ENCODE measurements at places on chromosomes 5 and 9.

GRCh38 chr9:127703289-127703946 is 3.4 kb upstream of the CFAP157 start:
- no peak for DNase-seq

DNA sequence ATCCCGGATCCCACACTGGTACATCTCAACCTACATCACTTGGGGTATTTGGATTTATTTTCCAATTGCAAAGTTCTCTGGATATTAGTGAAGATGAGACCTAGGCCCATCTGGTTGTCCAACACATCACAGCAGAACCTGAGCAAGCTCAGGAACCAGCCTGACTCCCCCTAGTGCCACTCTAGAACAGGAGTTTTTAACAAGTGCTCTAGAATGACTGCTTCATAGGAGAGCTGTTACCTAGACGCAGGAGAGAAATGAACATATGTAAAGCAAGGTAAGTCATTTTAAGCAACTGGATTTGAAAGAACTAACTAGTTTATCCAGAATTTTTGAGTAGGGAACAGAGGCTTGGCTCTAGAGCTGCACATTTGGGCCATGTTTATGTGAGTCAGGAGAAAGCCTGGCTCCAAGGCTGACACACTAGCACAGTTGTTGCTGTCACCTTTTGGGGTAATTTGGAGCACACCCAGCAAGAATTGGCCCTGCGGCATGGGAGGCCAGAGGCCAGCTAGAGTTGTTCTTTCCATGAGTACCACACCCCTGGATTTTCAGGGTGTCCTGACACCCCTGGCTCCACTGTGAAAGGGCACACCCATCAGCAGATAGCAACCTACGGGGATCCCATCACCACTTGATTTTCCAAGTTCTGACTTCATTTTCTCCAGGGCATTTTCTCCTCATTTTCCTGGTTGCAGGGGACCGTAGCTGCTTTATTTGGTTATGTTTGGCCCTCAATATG is 110.9 kb upstream of the LPAR1 start:
- no peak for DNase-seq

- DNase-seq, result no peak
Observed at GRCh38 chr5:79108086-79108485, 3.5 kb upstream of the BHMT start.

DNA sequence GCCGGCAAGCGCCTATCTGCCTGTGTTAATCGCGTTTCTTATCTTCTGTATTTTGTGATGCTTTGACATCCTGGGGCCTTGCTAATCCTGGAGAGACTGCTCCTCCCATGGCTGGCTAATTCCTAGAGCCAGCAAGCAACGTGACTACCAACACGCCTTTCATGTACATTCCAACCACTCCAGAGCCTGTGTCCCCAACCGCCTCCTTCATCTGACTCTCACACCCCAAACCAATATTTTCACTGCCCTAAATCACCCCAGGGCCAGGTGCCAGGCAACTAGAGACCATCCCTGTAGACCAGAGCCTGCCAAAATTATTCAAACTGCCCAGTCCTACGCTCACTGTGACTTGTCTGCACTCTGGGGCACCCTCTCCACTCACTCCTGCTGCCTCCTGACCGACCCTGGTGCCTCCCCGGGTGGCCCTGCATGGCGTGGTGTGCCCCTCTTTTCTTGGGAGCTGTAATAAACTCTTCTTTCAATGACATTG is 50.5 kb upstream of the COL5A1 start:
- DNase-seq, result no peak

DNA sequence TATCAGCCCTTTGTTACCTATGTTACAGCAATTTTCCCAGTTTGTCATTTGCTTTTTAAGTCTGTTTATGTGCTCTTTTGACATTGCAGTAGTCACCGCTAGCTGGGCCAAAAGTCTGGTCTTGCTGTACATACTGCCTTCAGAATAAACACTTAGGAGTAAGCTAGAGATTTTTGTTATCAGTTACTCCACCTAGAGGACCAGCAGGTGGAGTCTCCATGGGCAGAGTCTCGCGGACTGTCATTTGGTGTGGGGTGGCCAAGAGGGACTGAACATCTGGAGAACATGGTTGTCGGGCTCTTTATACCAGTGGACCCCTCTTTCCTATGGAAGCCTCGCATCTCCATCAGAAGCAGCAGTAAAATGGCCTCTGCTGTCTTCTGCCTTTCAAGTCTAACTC is 10.8 kb upstream of the MGAT1 start:
- DNase-seq, result no peak

DNA sequence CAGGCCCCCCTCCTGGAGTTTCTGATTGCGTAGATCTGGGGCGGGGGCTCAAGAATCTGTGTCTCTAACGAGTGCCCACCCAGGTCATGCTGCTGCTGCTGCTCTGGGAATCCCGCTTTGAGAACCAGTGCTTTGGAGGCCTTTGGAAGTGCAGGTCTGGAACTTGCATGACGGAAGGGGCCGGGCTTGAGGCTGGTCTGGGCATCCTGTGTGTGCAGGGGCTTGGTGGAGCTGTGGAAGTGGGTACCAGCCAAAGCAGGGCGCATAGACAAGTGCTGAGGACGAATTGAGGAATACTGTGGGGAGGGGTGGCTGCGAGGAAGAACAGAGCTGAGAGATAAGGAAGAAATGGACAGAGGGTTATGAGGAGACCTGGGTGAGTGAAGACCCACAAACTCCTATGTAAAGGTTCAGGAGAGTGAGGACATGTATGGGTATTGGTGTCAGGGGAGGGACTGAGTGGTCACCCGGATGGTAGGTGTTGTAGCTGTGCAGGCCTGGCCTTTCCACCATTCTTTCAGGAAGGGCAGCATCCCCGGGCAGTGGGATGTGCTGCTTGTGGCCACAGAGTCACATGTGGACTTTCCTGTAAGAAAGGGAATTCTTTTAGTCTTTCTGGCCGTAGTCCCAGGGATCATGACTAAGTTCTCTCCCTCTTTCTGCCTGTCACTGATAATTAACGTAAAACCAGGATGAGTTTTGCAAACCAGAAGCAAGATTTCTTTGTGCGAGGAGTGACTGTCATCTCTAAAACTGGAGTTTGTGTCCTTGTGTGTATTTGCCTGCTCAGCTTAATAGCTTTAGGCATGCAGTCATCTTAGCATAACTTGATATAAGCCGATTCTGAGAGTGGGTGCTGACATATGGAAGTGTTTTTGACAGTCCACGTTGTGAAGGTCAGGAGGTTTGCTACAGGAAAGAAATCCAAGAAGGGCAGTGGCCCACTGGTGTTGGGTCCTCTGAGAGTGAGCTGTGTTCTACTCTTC is 43.3 kb upstream of the TJP2 start:
- DNase-seq, result no peak

DNA sequence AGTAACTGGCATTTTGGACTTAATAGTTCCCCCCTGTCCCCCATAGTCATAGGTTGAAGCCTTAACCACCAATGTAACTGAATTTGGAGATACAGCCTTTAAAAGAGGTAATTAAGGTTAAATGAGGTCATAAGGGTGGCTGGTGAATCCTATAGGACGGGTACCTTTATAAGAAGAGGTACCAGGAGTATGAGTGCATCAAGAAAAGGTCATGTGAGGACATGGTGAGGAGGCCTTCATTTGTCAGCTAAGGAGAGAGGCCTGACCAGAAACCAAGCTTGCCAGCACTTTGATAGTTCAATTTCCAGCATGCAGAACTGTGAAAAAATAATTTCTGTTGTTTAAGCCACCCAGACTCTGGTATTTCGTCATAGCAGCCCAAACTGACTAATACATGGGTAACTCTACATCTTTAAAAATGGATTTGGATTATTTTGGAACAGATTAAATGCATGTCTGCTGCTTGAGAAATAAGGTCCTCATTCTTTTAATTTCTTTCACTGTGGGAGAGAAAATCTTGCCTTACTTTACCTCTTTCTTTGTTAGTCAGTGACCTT is 9.7 kb downstream of the RASA1 start:
- DNase-seq, result no peak

GRCh38 chr9:113148781-113149510 is 1.9 kb upstream of the SLC31A2 start:
- DNase-seq, result no peak

DNA sequence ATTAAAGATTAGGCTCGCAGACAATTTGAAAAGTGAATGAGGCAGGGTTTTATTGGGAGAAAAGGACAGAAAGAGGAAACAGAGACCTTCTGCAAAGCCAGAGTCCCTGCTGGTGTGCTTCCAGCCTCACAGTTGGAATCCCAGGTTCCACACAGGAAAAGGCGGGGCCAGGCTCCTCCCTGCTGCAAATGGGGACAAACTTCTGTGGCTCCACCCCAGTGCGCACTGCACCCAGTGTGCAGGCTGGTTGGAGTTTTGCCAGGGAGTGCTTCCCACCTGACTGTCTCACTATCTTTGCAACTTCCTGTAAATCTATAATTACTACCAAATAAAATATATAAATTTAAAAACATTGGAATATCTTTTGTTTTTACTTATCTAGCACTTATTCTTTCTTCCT is 386.0 kb upstream of the GRIN3A start:
- no peak for DNase-seq

DNA sequence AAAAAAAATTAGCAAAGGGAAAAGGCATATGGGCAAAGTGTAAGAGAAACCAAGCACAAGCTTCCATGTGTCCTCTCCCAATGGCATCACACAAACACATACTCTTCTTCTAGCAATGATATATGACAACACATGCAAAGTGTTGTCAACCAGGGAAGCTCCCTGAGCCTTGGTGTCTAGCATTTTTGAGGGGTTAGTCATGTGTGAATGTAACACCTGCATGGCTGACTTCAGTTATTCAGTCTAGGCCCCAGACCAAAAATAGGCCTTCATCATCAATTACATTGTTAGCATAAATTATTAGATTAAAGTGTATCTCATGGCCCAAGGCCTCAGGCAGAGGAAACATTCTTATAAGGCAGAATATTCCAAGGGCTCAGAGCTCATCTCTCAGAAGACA is 450.0 kb downstream of the TLE1 start:
- DNase-seq, result no peak

GRCh38 chr5:179836225-179837019 is 15.7 kb downstream of the SQSTM1 start:
- DNase-seq, result peak; percentile 84

DNA sequence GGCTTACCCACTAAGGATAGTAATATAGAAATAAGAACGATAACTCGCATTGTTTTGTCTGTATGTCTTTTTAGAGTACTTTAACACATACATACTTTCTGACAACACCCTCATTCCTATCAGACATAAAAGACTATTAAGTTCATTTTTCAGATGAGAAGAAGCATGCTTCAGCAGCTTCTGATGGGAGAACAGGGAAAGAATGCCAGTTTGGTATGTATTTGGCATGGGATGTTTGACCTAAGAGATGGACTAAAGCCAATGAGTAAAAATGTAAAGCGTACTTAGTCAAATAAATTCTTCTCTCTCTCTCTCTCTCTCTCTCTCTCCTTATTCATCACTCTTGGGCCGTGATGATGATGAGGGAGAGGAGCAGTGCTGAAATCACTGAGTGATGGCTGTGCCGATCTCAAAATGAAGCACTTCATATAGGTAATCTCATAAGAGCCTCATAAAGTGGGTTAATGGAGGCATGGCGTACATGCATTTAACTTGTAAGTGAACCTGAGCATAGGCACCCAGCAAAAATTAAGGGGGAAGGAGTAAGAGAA is 71.5 kb downstream of the SLIT3 start:
- DNase-seq, result no peak

- no peak for DNase-seq
Observed at GRCh38 chr9:16291921-16292320, 578.5 kb downstream of the BNC2 start.

GRCh38 chr5:142015781-142016533 is 3.1 kb upstream of the GNPDA1 start:
- DNase-seq, result peak; percentile 55

GRCh38 chr5:30736669-30737068 is 456.8 kb upstream of the CDH6 start:
- no peak for DNase-seq

DNA sequence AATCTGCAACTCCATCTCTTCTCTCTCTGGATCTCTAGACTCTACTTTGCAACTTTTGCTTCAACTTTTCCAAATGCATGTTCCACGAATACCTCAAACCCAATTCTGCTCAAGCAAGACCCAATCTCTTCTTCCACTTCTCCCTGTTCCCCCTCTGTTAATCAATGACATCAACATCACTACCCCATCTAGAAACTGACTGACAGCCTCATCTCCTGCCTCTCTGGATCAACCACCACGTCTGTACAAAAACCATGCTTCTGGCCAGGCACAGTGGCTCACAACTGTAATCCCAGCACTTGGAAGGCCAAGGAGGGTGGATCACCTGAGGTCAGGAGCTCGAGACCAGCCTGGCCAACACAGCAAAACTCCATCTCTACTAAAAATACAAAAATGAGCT is 12.2 kb downstream of the GLDC start:
- DNase-seq, result no peak

DNA sequence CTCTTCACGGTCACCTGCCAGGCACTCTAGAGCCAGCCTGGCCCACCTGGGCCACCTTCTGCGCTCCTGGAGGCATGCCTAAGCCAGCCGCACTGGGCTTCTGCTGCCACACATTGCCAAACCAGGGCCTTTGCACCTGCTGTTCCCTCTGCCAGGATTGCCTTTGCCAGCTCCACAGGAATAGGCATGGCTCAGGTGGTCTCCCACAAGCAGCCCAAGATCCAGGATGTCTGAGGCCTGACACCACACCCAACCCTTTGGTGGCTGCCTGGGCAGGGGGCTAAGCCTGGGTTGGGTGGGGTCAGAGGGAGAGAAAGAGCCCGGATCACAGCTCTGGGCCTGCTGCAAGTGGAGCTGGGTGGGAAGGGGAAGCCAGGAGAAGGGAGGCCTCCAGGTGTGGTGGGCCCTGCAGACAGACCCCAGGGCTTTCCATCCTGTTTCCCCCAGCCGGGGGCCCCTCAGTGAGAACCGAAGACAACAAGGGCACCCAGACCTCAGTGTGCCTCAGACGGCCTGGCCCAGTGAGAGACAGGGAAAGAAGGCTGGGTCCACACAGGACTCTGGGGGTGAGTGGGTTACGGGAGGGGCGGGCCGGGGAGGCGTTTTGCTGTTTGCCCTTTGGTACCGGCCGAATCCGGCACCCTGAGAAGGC is 672 bp upstream of the SUSD3 start:
- no peak for DNase-seq

- no peak for DNase-seq
Observed at GRCh38 chr9:126491949-126492348, 121.8 kb upstream of the LMX1B start.

DNA sequence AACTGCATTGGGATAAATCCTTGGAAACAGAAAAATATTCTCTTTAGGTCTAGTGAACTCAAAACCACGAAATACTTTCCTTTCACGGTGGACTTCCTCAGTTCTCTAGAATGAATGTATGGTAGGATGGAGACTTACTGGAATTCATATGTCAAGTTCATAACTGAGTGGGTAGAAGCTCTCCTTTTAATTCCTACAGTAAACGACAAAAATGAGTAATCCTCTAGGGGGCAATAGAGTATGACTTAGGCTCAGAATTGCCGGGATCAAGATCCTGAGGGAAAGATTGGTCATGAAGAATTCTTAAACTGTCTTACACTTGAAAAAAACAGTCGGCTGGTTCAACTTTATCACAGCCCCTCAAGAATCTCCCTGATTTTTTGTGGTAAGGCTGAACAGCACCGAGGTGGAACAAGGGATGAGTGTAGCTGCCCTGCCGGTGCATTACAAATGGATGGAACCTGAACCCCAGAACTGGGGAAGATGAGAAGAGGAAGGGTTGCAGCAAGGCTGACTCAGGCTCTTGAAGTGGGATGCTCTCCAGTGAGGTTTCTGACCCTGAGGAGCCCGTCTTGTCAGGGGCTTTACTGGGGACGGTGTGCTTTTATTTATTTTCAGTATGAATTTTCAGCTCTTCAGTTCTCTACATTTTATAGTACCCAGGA is 14.0 kb upstream of the LOX start:
- no peak for DNase-seq
